ENCODE measurements at places on chromosomes 3 and 15.

GRCh38 chr3:187186801-187187421 is 10.4 kb upstream of the RTP1 start:
- no peak for DNase-seq

DNA sequence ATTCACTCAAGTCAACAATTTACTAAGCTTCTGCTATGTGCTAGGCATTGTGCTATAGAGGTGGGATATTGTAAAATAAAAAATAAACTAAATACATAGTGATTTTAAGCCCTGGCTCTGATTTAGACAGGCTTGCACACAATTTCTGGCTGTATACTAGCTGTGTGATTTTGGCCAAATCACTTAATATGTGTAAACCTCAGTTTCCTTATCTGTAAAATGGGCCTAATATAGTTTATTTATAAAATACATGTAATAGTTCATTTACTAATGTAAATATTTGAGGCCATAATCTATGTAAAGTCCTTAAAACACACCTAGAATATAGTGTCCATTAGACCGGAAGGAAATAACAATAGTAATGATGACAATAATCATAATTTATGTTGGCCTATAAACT is 363.1 kb downstream of the CLSTN2 start:
- DNase-seq: no peak

DNA sequence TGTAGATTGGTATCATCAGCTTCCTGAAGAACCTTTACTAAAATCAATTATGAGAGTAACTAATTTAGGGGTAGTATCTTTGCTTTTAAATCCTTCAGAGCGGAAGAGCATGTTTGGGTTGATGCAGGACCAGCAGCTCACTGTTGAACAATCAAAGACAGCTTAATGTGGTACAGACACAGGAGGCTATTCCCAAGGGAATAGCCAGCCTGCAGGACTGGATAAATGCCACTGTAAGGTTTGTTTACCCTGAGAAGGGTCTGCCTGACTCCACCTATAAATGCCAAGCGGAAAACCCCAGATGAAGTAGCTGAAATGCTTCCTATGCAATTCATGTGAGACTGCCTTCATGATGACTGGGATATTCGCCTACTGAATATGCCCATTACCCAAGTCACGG is 16.0 kb upstream of the STAC start:
- DNase-seq: no peak

- no peak for DNase-seq
Measured at GRCh38 chr3:43390255-43390588, 103.9 kb downstream of the SNRK start.

DNA sequence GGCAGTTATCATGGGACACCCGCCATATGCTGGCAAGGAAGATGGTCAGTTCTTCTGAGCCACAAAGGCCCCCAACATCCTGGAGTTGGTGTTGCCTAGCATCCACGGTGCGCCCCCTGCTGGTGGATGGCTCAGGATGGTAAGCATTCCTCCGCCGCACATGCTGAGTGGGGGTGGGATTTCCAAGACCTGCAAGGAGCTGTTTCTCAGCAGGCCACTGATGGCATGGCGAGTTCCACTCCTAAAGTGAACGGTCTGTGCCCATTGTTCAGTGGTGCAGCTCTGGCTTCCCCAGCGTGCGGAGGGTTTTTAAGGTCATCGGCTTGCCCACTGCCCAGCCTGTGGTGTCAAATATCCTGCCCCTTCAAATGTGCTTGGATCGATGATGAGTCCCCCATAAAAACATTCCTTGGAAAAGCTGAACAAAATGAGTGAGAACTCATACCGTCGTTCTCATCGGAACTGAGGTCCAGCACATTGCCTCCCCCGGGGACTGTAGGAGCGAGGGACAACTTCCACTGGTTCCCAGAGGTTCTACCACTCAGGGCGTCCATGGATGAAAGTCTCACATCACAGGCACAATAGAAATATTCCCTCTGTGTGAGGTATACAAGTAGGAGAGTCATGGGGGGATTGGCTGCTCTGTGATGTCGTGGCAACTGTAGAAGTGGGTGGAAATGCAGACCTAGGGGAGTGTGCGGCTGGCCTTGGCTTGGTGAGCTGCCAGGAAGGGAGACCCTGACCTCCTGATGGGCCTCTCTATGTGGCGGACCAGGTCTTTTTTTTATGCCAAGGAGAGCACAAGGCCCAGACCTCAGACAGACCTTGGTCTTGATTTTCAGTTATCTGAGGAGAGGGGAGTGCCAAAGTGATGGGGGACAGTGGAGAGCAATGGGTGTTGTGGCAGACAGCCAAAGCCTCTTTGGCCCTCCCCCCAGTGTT is 102.0 kb downstream of the SNRPN start:
- DNase-seq: no peak

Measured in NCI-H2081 treated with DMSO at 0.1 percent for 48 hours (cell line).